Fibroblast of skin of left biceps (primary cell): ENCODE measurements at places on chromosomes 7 and 10.

- no peak for DNase-seq
These were observed 674.4 kb downstream of the GRM8 start for GRCh38 chr7:126578338-126578737.

GRCh38 chr7:36598054-36598674, 126.1 kb downstream of the AOAH start:
- no peak for DNase-seq

DNA sequence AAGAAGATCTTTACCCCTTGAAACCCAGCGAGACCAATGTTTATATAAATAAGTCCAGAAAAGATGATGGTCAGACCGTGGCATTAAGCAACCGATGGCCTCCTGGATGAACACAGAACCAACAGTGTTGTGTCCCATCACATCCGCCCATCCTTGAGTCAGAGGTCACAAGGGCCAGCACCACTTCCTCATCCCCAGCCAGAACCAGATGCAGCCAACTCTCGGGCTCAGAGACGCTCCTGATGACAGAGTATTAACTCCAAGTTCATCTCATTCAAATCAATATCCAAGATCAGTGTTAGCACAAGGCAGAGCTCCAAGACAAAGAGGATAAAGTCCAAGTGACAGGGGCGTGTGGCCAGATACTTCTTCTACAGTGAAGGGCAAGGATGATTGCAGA, 63.5 kb downstream of the FAM53B start:
- DNase-seq, result no peak

- DNase-seq, result no peak
These were observed 293.4 kb upstream of the C7orf33 start for GRCh38 chr7:148296994-148297644.

- peak; percentile 34 for DNase-seq
These were observed 72.0 kb upstream of the TES start for GRCh38 chr7:116138202-116138801.

DNA sequence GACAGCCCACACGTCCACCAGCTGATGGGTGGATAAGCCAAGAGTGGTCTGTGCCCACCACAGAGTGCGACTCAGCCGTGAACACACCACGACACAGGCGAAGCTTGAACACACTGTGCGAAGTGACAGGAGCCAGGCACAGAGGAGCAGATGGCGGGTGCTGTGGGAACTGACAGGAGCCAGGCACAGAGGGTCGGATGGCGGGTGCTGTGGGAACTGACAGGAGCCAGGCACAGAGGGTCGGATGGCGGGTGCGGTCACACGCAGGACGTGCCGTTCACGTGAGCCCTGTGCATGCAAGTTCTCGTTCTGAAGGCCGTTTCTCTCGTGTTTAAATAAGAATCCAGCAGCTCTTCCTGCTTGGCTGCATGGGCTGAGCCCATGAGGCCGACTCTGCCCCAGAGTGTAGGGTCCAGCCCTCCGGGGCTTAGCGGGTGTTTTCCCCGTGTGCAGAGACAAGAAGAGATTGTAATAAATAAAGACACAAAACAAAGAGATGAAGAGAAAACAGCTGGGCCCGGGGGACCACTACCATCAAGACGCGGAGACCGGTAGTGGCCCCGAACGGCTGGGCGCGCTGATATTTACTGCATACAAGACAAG, 5.9 kb upstream of the ADAP1 start:
- no peak for DNase-seq

- peak; percentile 16 for DNase-seq
These were observed 412.4 kb upstream of the NRP1 start for GRCh38 chr10:33746836-33747268.

GRCh38 chr7:145774777-145775176, 341.8 kb upstream of the CNTNAP2 start:
- DNase-seq, result no peak

- DNase-seq, result peak; percentile 21
These were observed 14.5 kb downstream of the VWDE start for GRCh38 chr7:12389089-12389700.

- DNase-seq, result no peak
These were observed 162.3 kb downstream of the ZNF33B start for GRCh38 chr10:42476101-42476500.

DNA sequence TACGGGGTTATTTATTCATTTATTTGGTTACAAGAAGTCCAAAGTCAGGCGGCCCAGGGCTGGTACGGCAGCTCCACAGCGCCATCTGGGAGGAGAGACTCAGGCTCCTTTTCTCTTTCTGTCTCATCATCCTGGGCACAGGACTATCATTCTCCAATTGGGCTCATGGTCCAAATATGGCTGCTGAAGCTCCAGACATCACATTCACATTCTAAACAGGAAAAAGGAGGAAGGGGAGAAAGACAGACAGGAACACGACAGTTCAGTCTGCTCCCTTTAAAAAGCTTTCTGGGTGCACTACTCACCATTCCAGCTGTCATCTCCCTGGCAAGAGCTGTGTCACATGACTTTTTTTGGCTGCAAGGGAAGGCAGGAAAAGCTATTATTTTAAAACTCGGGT, 74.4 kb upstream of the PDZD8 start:
- no peak for DNase-seq

DNA sequence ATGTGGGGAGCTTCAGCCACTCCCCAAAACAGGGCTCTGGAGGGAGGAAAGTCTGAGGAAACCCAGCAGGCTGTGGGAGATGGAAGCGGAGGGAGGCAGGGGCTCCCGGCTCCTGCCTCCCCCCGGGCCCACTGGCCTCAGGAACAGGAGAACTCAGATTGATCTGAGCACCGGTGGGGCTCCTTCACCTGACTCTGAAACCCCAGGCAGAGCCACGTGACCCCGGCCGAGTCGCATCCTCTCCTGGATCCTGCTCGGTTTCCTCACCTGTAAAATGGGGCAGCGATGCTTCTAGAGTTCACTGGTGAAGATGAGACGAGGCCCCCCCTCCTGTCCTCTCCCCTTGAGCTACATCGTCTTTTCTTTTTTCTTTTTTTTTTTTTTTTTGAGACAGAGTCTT, 33.6 kb downstream of the TCERG1L start:
- no peak for DNase-seq

GRCh38 chr7:119684763-119685162, 588.2 kb upstream of the KCND2 start:
- no peak for DNase-seq

DNA sequence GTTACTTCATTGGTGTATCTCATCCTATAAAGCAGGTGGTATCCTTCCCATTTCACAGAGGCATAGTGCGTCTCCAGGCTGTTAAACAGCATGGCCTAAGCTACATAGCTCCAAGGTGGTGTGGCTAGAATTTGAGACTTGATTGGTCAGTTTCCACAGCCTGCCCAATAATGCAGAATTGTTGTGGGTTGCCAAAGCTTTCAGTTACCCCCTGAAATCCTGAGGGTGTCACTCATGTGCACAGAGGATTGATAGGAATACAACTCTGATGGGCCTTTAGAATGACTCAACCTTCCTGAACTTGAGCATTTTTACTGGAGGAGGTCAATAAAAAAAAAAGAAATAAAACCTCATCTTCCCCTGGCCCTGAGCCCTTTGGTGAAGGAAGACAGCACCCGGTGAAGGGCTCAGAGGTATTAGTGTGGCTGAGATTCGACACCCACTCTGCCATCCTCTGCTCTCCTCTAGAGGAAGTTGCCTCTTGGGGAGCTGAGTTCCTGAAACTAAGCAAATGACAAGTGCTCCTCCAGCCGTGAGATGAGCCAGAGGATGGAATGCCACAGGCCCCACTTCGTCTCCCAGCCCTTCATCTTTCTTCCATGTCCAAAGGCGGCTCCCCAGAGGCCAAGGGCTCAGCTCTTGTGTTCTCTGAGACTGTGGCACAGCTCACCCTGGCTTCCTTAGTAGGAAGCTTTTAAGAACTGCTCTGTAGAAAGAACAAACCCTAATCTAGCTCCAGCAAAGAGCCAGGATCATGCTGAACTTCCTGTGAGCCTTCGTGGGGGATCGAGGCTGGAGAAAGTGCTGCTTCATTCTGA, 1.0 kb downstream of the ACSL5 start:
- no peak for DNase-seq

DNA sequence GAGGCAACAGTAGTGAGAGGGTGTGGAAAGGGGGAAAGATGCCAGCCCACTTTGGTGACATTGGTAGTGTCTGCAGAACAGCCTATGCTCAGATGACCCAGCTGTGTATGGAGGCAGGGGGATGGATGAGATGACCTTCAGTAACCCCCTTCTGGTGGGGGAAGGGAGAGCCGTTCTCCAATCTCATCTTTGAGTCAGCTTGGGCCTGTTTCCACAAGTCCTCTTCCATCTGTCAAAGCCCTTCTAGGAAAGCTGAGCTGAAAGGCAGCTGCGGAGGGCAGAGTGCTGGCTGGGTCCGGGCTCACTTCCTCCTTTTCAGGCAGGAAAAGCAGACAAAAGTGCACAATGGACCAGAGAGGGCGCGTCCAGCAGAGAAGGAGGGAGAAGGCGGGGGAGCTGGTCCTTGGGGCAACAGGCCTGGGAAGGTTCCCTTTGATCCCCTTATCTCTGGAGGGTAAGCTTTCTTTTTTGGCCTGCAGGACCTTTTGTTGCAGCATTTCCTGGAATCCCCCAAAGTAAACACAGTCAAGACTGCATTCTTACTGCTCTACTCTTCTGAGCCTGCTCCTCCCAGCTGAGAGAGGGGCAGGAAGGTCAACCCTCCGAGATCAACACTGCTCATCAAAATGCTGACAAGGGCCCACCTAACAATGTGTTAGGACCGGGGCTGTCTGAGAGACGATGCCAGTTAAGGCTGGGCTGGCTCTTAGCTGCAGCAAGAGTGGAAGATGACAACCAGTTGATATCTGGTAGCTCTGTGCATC, 1.2 kb upstream of the LRMDA start:
- no peak for DNase-seq

DNA sequence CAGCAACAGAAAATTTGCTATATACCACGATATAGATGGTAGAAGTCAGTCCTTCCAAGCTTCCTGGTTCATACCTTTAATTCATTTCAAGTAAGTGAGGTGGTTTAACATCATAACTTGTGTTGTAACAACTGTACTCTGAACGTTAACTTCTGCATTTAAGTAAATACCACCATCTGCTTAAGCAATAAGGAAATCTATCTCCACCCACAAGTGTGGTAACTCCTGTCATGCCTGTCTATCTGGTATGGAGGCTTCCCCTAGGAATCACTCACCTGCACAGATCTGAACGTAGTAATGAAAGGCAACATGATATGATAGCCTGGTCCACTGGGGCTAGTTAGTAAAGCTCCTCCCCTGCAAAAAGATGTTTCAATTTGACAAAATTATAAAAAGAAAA, 2.3 kb downstream of the ERLIN1 start:
- no peak for DNase-seq

- DNase-seq, result no peak
These were observed 37.3 kb downstream of the DNAH11 start for GRCh38 chr7:21580073-21580521.

DNA sequence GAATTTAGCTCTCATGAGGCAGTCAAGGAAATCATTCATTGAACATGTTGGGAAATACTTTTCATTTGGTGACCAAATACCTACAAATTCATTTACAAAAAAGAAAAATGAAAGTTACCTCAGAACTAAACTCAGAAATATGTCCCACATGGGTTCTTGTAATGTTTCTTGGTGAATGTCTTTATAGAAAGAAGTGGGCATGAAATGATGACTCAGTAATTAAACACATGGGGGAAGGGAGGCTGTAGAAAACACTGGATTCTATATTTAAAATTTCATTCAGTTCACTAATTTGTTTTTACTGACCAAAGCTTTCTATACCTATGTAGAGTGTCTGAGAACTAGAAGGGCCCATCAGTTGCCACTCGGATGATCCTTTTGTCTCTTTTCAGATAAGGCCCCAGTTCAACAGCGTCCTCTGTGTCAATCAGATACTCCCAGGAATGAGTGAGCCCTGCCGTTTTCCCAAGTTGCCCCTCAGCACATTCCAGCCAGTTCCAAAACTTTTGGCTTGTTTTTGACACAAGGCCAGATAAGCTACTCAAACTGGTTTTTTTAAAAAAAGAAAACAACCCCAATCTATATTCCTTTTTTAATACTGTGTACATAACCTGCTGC, 49.3 kb upstream of the AGBL3 start:
- no peak for DNase-seq

DNA sequence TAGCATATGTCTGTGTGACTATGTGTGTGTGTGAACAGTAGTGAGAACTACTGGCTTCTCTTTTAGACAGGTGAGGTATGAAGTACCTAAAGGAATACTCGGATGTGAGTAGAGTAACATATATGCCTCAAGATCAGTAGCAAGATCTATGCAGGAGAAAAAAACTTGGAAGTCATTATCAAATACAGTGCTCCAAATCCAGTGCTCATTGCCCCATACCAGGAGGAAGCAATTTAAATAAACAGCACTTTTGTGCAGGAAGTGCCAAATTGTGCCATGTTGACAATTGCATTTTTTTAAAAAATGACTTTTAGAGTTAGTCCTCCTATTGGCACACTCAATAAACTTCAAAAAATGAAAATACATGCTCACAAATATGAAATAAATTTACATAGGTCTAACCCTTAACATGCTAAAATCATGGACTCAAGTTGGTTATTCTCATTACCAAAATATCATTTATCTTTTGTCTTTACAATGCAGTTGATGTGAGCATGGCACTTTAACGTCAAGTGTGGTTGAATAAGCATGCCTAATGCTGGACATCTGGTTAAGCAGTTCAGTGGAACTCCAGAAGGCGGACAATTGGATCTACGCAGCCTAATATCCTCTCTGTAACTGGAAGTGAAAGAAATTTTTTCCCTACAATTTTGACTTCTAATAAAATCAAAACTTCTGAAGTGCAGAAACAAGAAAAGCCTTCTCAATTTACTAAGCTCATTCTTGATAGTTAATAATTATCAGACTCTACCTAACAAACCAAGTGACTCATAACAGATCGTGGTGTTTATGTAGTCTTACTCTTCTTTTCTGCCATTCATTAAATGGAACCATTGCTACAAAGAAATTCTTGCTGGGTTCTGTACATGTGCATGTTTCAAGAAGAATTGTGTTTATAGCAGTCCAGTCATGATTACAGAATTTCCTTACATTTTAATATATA, 195.2 kb downstream of the MDFIC start:
- no peak for DNase-seq

DNA sequence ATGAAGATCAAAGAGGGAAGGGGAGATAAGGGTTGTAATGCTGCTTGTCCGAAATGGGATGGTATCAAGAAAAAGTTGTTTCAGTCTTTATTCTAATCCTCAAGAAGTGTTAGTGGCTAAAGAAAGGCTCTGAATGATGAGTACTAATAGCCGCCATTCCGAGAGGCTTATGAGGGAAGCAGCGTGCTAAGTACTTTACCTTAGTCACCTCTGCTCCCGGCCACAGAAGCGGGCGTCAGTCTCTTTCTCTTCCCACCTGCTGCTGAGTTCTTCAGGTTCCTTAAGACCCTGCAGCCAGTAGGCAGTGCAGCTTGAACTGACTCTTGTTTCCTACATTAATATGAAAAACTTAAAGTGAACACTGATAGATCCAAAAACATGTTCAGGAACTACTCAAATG, 73.1 kb downstream of the EEPD1 start:
- no peak for DNase-seq

GRCh38 chr10:113357681-113358300, 195.1 kb upstream of the HABP2 start:
- DNase-seq, result no peak

GRCh38 chr10:120415709-120416330, 41.2 kb upstream of the PLPP4 start:
- peak; percentile 77 for DNase-seq
